Aorta (tissue), 5 donors: ENCODE measurements at places on chromosomes 5 and 9. TPM values are rescaled to one million over a fixed set of nuclear protein-coding genes. Genes with fewer than 3 reads are reported as not detected.

Gene PDCD1LG2
- total RNA-seq: 5.4 TPM

Gene IZUMO3
- not detected for total RNA-seq

Gene OR1J4
- total RNA-seq: not detected

Gene SEC24A
- 28.8 TPM for total RNA-seq

Gene PTPRD
- total RNA-seq: 49.2 TPM

Gene DBH
- not detected for total RNA-seq

Gene GAPT
- total RNA-seq: 2.8 TPM

Gene SLC46A2
- not detected for total RNA-seq

Gene IFNA6
- not detected for total RNA-seq
